CD4-positive, CD25-positive, alpha-beta regulatory T cell (primary cell): ENCODE measurements at places on chromosomes 2 and 18.

DNA sequence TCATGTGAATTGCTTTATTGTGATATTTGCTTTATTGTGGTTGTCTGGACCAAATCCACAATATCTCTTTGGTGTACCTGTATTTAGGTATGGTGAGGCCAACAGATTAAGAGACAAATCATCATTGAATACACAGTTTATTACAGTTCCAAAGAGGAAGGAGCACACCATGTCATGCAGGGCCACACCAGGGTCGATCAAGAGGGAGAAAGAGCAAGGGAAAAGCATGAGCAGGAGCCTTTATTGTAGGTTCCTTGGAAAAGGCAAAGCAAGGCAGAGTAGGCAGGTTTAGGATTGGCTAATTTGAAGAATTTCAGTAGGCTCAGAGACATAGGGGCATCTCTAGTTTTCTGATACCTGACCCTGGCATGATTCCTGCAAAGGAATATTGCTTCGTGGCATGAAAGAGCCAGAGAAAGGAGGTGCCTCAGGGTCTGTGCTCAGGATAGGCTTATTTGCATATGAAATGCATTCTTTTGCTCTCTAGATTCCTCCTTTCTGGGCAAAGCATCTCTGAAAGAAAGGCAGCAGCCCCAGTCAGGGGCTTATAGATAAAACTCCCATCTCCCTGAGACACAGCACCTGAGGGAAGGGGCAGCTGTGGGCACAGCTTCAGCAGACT, 214.2 kb upstream of the ERBB4 start:
- DNase-seq: no peak

- no peak for DNase-seq
These were observed 4.7 kb downstream of the CREB1 start for GRCh38 chr2:207534417-207534816.

- no peak for DNase-seq
These were observed 27.6 kb downstream of the MRPL33 start for GRCh38 chr2:27798948-27799645.

GRCh38 chr2:2743164-2743571, 412.1 kb upstream of the MYT1L start:
- no peak for DNase-seq

GRCh38 chr2:23595601-23596251, 210.7 kb downstream of the KLHL29 start:
- no peak for DNase-seq

- no peak for DNase-seq
These were observed 1938.0 kb upstream of the PIK3C3 start for GRCh38 chr18:40017021-40017420.

GRCh38 chr2:205709319-205709718, 27.0 kb downstream of the NRP2 start:
- no peak for DNase-seq

DNA sequence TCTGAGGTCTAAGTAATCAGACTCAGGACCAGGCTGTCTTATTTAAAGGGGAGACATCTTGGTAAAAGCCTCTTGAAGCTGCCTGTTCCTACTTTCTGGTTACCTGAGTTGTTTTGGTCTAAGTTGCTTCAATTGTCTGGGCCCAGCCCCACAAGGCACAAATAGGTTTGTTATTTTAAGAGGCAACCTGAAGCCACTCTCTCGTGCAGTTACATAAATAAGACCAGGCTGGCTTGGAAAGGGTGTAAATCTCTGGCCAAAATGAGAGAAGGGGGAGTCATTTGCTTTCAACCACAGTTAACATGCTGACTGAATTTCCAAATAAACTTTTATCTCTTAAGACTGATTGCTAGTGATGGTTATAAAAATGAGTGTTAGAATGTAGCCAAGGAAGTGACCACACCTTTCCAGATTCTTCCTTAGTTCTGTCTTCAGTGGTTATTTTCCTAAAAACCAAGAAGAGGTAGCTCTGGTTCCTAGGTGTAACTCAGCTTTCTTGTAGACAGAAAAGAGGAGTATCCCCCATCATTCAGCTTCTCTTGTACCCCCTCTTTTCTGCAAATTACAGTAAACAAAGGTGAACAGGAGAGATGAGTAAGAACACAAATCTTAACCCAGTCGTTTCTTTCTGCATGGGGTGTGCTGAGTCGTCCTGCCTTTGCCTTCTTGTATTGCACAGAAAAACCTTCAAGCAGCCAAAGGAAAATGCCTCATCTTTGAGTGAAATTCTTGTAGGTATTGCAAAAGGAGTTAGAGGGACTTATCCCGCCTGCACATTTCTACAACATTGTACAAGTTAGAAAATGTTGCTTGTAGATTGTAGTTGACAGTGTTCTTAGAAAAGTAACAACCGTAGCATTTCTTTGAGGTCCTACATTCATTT, 161.5 kb upstream of the NT5C1B start:
- DNase-seq: no peak

DNA sequence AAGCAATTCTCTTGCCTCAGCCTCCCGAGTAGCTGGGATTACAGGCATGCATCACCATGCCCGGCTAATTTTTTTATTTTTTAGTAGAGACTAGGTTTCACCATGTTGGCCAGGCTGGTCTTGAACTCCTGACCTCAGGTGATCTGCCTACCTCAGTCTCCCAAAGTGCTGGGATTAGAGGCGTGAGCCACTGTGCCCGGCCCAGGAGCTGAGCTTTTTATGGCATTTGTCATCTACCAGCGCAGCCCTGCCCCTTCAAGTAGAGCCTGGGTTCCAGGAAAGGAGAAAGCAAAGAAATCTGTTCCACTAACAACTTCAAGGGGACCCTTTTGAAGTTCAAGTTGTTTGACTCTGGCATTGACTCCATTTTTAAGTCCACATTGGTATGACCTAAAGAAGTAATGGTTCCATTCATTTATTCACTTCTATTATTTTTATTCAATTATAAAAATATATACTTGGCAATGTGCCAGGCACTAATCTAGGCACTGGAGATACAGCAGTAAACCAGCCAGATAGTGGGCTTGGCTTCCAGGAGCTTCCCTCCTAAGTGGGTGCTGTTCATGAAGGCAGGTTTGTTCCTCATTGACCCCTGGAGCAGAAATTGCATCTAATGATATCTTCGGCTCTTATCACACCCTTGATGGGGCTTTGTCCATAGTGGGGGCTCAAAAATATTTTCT, 8.0 kb upstream of the SFTPB start:
- no peak for DNase-seq

DNA sequence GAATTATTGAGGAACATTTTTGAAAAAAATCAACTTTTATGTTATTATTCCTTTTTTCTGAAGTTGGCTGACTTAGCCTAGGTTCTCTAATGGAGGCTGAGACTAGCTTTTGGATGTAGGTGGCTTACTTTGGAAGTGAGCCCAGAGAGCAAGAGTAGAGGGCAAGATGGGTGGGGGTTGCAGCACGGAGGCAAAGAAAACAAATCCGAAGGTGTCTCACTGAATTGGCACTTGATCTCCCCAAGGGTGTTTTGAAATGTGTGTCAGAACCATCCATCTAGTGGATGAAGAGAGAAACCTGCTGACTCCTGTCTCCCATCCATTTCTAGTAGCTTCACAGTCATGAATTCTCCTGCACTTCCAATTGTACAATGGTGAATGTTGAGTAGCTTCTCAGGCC, 390.7 kb downstream of the TMEM182 start:
- no peak for DNase-seq

DNA sequence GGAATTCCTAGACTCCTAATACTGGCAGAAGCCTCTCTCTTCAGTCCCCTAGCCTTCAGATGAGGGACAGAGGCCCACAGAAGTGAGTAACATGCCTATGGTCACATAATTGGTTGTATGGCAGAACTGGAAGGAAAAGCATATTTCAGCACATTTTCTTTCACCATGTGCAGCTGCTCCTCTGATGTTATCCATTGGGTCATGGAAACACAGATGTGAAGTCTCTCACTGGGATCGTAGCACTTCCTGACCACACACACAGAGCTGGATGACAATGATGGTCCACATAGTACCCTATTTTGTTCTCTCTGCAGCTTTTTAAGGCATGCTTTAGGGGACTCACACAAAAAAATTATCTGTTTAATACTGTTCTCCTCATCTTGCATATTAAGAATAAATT, 24.5 kb downstream of the MYO3B start:
- no peak for DNase-seq
